Naive thymus-derived CD4-positive, alpha-beta T cell (primary cell): ENCODE measurements at places on chromosomes 7 and 10. TPM values are rescaled to one million over a fixed set of nuclear protein-coding genes. Genes with fewer than 3 reads are reported as not detected.

GRCh38 chr10:56867236-56867635 is 506.2 kb upstream of the ZWINT start:
- DNase-seq: no peak

GRCh38 chr7:909358-910329 is 33.3 kb downstream of the GET4 start:
- peak; percentile 29 for DNase-seq

- DNase-seq: no peak
These were observed 32.5 kb downstream of the DYDC1 start for GRCh38 chr10:80324086-80324485.

DNA sequence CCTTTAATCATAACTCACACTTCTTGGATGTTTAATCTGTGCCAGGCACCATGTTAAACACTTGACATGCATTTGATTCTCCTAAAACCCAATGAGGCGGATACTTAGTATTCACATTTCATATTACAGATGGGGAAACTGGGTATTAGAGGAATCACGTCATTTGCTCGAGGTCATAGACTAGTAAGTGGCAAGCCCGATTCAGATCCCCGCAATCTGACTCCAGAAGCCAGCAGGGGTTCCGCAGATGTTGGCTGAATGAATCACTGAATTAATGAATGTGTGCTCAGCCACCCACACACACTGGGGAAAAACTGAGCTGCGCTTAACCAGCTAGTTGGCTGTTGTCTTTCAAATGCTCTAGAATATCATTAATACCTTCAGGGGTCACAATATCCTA is 22.5 kb upstream of the ENO4 start:
- DNase-seq: no peak

- no peak for DNase-seq
These were observed 35.1 kb downstream of the BRAF start for GRCh38 chr7:140889645-140890044.

- DNase-seq: no peak
These were observed 159.5 kb upstream of the AUTS2 start for GRCh38 chr7:69438584-69439412.

- no peak for DNase-seq
These were observed 49.0 kb downstream of the HTRA1 start for GRCh38 chr10:122510326-122510725.

- no peak for DNase-seq
These were observed 60.8 kb upstream of the SORCS3 start for GRCh38 chr10:104580321-104580720.

DNA sequence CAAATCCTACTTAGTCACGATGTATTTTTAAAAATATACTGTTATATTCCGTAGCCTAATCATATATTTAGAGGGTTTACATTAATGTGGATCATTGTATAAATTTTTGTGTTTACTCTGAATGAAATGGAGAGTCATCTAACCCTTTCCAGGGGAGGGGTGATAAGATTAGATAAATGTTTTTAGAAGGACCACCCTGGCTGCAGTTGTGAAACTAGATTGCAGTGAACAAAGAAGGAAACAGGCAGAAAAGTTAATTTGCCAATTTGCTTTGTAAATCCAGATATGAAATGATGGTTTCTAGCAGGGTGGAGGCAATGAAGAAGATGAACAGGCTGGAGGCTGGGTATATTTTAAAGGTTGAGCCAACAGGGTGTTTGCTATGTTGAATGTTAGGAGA is 477.7 kb upstream of the ZMIZ1 start:
- no peak for DNase-seq

DNA sequence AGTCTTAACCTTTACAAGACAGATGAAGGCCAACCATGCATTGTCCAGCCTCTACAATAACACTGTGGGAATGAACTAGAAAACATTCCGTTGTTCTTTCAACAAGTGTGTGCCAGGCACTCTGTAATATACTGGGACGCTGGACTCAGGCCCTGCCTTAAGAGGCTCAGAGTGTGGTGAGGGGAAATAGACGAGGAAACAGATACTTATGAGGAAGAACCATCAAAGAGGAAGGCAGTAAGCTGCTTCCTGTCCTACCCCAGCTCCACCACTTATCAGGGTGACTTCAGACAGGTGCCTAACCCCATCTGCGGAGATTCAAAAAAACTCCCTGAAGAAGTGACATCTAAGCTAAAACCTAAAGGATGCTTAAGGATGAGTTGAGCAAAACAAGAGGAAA is 8.9 kb upstream of the TRIM8 start:
- DNase-seq: peak; percentile 46

- DNase-seq: no peak
These were observed 364.2 kb downstream of the ANKRD30A start for GRCh38 chr10:37489658-37490003.

DNA sequence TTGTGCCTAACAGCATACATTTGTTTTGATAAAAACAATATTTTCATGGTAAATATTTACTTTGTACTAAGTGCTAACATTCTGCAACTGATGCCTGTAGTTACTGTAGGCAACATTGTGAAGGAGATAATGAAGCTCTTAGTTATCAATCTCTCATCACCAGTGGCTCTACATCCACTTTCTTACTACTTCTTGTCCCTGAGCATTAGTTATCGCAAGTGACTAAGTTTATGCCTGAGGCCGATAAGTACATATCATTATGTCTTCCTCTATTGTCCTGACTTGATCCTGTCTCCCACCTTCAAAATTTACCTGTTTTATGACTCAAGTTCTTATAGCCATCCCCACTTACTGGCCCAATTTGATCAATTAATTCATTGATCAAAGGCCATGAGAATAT is 63.6 kb downstream of the MACC1 start:
- DNase-seq: no peak

GRCh38 chr10:104648421-104648820 is 7.3 kb downstream of the SORCS3 start:
- no peak for DNase-seq

- DNase-seq: no peak
These were observed 129.0 kb downstream of the BICC1 start for GRCh38 chr10:58641708-58642107.

DNA sequence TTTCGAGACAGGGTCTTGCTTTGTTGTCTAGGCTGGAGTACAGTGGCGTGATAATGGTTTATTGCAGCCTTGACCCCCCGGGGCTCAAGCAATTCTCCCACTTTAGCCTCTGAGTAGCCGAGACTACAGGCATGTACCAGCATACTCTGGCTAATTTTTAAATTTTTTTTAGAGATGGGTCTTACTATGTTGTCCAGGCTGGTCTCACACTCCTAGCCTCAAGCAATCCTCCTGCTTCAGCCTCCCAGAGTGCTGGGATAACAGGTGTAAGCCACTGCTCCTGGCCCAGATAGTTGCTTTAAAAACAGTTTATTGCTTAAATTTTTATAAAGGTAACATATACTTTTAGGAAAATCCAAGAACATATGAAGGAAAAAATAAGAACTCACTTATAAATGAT is 26.3 kb downstream of the NEURL1 start:
- no peak for DNase-seq

DNA sequence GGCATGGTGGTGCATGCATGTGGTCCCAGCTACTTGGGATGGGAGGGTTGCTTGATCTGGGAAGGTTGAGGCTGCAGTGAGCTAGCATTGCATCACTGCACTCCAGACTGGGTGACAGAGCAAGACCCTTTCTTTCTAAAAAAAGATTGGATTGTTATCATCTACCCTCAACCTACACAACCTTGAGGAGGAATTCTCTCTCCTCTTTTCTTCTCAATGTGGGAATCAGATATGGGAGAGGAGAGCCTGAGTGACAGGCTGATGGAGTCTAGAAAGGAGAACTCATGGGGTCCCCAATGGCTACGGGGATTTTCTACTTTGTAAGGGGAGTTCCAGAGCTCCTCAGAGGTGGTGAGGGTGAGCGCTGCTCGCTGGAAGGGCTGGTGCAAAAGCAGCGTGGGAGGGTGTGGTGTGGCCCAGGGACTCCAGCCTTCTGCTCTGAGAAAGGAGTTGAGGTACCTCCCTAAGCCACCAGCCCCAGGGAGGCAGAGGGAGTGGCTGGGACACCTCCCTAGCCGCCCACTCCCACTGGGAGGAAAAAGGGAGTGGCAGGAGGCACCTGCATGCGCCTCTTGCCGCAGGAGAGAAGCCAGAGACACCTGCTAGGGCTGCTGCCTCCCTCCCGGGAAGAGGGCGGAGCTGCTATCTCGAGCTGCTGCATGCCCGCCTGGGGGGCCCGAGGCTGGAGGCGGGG is 48.4 kb downstream of the GATA3 start:
- no peak for DNase-seq

DNA sequence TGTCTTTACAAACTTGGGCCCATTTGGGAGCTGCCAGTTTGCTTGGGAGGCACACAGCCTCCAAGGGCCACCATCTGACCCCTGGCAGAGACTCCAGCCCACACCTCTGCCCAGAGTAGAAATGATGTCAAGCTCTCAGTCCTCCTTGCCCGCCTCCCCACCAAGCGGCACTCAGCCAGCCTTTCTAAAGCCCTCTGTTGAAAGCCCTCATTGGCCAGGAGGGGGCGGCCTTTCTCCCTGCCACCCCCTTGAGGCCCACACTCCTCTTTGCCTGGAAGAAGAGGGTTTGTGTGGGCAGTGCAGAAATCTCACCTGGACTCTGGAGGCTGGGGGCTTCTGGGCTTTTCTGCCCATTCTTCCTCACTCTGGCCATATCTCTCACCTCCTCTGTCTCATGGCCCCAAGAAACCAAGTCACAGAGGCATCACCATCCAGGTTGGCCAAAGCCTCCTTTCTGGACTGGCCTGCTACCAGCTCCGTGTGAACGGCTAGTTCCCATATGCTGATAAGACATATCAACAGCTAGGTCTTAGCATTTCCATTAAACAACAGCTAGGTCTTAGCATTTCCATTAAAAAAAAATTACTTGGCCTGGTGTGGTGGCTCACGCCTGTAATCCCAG is 36.1 kb downstream of the UBTD1 start:
- DNase-seq: no peak

Gene ANKRD2
- not detected for polyA plus RNA-seq

Gene MRPS24
- 169 TPM for polyA plus RNA-seq

Gene KBTBD2
- polyA plus RNA-seq: 22.5 TPM

Gene KCNMA1
- polyA plus RNA-seq: not detected

Gene TMEM196
- polyA plus RNA-seq: not detected

Gene PVRIG
- 69.5 TPM for polyA plus RNA-seq

Gene TAS2R41
- polyA plus RNA-seq: not detected
